Stimulated activated CD4-positive, alpha-beta T cell treated with anti-CD3 and anti-CD28 coated beads, TNF-alpha, amount 100 ng/mL, for 1 hour (primary cell): ENCODE measurements at places on chromosomes 2 and 18.

DNA sequence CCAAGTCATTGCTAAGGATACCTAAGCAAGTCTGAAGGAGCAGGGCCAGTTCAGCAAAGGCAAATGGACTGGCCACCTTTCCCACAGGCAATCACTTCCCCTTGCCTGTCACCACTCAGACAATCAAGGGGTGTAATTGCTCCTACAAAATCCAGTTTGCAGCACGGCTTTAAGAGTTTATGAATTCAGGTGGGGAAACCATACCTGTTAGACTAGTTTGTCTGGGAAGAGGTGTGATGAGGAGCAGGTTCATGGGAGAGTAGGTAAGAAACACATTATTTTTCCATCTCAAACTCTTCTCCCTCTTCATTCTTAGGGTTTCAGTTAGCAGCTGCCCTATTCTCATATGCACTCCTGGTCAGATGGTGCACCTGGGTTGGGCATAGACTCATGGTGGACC, 102.5 kb downstream of the EVA1A start:
- DNase-seq = no peak

DNA sequence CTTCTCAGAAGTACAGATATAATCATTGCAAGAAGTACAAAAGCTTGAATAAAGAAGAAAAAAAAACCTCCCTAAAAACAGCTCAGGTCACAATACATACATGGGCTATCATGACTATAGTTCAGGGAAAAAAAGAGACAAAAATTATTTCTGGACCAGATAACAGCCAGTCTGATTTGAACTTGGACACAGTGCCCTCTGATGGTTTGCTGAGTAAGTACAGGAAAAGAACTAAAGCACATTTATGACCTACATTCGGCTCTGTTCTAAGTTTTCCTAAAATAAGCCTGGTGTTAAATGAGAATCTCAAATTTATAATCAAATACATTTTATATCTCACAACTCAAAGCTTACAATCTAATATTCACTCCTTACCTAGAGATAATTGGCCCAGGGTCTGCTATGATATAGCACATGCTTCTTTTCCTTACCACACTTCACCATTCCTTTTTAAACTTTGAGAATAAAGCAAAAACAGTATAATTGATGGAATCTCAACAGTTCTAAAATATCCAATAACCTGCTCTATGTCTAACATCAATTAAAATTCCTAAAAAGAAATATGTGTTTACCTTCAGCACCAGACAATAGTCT, 81.1 kb downstream of the RAPH1 start:
- no peak for DNase-seq

DNA sequence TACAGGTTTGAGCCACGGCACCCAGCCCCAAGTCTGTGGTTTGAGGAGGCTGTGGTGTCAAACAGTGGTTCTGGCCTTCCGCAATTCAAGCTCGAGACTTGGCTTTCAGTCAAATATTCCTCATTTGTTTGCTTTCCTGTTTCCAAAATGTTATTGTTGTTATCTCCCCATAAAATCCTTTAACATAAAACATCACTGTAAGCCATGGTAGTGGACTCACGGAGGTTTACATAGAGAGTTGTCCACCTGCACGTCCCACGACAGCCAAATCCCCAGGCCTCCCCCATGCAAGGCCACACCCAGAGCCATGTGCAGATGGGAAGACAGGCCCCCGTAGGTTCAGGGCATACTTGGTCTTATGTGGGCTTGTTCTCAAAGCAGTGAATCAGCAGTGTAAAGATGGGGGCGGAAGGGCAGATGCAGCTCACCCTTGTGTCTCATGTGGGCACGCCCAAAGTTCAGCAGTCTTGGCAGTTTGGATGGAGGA, 18.9 kb upstream of the ST3GAL5 start:
- DNase-seq = no peak

GRCh38 chr2:5387406-5387805, 304.8 kb upstream of the SOX11 start:
- no peak for DNase-seq

DNA sequence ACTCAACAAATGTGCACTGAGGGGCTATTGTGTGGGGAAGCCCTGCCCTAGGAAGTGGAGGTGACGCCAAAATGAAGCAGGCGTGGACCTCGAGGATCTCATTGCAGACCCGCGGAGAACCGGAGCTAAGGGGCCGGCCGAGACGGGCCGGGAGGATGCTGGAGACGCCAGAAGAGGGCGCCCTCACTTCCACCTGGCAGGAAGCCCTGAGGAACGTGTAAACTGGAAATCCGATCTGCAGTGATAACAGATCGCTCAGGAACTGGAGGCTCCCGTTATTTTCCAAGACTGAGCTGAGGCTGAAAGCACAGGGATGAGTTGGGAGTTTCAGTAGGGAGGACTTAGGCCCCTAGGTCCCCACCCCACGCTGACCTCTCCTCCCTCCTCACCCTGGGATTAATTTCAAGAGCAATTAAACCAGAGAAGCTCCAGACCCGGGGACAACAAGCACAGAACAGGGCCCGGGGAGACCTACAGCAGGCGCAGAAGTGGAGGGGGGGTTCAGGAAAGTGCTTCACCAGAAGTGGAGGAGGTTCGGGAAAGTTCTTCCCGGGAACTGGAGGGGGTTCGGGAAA, 7.7 kb upstream of the COL6A3 start:
- peak; percentile 70 for DNase-seq

DNA sequence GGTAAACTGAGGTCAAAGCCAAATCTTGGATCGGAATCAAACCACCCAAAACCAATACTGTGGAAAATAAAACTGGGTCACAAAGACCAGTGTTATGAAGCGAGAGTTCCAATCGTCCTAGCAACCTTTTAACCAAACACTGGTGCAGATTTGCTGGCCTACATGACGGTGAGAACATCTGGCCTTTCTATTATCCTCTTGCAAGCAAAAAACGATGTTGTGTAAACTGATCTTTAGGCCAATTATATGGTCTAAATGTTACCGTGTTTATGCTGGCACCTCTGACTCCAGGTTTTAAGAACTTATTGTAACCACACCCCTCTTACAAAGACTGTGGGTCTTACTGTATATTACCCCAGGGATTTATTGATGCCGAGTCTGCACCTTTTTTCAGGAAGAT, 145.9 kb downstream of the GFPT1 start:
- DNase-seq = no peak
